ENCODE measurements at places on chromosomes 1 and 21.

- DNase-seq = no peak
Measured at GRCh38 chr1:209584231-209584672, 738 bp downstream of the CAMK1G start.

DNA sequence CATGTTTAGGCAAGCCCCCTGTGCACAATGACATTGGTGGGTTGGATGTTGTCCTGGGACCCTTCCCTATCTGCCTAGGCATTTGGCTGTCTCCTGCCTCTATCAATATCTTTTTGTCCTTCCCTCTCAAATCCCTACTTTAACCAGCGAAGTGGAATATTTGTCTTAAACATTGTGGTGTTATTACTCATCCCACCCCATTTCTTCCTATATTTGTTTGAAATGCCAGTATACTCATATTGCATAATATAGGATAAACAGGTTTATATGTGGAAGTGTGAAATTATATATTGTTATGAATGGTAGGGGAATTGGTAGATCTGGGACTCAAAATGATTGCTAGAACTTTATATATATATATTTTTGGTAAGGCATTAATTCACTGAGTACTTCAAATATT is 80.0 kb downstream of the ADGRL2 start:
- DNase-seq = no peak

GRCh38 chr1:107590900-107591622 is 373.9 kb downstream of the VAV3 start:
- DNase-seq = no peak

DNA sequence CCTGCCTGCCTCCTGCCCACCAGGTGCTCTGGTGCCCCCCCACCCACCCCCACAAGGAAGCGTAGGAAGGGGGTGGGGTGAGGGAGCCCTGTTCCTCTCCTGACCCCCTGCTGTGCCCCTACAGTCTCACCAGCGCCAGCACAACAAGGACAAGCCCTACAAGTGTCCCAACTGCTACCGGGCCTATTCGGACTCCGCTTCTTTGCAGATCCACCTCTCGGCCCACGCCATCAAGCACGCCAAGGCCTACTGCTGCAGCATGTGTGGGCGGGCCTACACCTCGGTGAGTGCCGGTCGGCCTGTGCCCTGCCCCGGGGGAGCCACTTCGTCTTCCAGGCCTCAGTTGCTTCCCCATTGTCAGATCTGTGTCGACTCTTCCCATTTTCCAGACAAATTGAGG is 25.9 kb downstream of the A3GALT2 start:
- DNase-seq = no peak
